ENCODE measurements at places on chromosomes 5 and 9.

DNA sequence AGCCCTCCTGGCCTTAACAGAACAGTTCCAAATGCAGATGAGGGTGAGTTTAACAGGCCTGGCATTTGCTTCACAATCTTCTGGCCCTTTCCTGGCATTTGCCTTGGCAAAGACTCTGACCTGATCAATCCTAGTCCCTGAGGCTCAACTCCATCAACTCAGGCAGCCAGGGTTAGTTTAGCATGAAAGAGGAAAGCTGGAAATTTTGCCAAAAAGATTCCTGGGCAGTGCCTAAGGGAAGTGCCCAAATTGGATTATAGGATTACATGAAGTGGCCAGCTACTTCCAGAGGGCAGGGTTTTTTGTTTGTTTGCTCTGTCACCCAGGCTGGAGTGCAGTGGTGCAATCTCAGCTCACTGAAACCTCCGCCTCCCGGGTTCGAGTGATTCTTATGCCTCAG, 36.8 kb downstream of the PCDHAC2 start:
- DNase-seq = no peak

DNA sequence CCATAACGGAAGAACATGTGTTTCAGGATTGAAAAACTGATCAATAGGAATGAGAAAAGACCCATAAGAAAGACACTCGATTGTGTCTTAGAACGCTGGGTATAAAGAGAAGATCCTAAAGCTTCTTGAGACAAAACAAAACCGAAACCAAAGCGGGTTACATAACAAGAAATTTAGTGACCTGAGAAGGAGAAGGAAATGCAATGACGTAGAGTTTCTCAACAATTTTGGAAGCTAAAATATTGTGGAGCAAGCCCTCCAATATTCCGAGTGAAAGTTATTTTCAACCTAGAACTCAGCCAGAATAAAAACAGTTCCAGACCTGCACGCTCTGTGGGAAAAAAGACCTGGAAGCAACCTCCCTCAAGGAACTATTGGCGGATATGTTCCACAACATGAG, 81.9 kb upstream of the FREM1 start:
- DNase-seq = no peak

DNA sequence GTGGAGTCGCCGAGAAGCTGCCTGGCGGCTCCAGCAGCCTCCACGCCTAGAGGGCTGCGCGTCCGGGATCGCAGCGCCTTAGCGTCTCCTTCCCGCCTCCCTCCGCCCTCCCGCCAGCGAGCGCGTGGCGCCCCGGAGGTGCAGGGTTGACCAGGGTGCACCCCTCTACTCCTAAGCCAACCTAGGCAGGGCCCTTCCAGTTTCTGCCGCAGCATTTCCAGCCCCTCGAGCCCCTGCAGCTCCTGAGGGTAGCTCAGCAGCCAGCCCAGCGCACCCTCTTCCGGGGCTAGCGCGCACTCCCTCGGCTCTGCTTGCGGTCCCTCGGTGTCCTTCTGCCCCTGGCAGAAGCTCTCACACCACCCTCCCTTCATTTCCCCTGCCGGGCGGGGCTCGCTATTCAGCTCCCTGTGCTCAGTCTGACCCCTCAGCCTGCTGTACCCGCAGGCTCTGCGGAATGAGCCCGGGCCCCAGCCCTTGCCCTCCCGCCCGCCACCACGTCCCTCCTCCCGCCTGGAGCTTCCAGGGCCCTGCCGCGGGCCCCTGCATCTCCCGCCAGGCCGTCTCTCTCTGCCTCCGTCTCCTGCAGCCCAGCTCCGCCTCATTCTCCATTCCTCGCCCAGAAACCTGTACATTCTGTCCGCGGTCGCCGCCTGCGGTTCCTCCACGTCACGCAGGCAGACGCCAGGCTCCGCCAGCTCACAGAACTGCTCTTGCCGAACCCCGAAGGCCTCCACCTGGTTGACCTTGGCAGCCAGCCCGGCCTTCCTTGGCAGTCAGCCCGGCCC, 61.8 kb downstream of the SPATA31C2 start:
- DNase-seq = no peak

DNA sequence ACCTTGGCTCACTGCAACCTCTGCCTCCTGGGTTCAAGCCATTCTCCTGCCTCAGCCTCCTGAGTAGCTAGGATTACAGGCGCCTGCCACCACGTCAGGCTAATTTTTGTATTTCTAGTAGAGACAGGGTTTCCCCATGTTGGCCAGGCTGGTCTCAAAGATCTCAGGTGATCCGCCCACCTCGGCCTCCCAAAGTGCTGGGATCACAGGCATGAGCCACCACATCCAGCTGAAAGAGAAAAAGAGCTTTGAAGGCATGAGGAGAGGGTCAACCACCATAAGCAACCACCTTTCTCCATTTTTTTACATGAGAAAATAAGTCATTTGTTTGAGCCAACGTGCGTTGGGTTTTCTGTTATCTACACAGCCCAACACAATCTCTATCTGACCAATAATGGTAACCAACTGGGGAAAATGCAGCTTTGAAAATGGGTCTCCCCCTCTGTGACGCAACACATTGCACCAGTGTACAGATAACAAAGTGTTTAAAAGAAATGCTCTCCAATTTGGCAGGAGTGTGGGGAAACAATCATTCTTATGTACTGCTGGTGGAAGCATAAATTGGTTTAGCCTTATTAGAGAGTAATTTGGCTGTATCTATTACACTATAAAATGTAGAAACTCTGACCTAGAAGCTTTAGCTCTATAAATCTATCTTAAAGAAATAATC, 45.8 kb upstream of the ZBTB43 start:
- DNase-seq = no peak

DNA sequence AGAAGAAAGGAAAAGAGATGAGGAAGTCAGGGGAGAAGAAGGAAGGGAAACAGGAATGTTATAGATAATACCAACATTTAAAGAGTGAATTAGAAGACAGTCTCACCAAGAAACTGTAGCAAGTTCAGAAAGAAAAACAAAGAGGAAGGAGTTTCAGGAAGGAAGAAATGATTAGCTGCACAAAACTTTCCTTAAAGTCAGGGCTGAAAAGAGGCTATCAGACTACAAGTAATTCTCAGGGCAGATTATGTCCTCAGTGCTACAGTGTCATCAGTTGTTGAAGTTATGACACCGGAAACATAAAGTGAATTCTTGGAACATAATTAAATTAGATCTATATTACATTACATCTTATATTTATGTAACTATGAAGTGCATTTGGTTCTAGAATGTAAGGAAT, 226.9 kb downstream of the ARRDC3 start:
- no peak for DNase-seq

- no peak for DNase-seq
These were observed 4.2 kb downstream of the DHX29 start for GRCh38 chr5:55303238-55303690.

- DNase-seq = no peak
These were observed 9.7 kb downstream of the LRRC14B start for GRCh38 chr5:200985-201384.

- no peak for DNase-seq
These were observed 530 bp downstream of the RAPGEF1 start for GRCh38 chr9:131739133-131739958.

DNA sequence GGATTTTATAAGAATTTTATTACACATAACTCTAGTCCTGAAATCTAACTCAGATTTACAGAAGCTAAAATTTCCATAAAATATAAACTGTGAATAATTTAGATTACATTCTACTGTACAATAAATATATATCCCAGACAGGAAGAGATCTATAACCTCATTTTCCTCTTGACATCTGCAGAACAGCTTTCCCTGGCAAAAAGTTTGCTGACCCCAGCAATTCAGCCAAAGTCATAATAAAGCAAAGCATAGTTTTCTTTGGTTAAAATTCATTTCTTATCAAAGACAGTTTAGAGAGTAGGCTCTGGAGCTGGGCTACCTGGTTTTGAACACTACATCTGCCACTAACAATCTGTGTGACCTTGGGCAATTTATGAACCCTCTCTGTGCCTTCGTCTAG, 372.5 kb downstream of the CAAP1 start:
- DNase-seq = no peak

- DNase-seq = no peak
These were observed 8.2 kb upstream of the CCL21 start for GRCh38 chr9:34717996-34718614.

DNA sequence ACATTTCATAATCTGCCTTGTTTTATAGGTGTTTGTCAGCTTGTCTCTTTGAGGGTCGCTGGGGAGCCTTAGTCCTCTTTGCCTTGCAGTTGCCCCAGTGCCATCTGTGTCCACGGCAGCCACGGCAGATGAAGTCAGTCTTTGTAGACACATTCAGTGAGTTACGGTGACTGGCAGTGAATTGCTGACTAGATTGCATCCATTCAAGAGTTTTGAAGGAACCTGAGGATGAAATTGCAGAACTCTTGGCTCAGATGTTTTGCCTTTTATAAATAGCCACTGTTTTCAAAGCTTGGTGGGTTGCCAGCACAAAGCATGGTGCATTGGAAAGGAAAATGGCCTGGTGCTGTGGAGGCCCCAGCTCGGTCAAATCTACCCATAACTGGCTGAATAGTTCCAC, 125.6 kb downstream of the TRIO start:
- no peak for DNase-seq

- DNase-seq = no peak
These were observed 173.8 kb downstream of the SSBP2 start for GRCh38 chr5:81577091-81577490.

DNA sequence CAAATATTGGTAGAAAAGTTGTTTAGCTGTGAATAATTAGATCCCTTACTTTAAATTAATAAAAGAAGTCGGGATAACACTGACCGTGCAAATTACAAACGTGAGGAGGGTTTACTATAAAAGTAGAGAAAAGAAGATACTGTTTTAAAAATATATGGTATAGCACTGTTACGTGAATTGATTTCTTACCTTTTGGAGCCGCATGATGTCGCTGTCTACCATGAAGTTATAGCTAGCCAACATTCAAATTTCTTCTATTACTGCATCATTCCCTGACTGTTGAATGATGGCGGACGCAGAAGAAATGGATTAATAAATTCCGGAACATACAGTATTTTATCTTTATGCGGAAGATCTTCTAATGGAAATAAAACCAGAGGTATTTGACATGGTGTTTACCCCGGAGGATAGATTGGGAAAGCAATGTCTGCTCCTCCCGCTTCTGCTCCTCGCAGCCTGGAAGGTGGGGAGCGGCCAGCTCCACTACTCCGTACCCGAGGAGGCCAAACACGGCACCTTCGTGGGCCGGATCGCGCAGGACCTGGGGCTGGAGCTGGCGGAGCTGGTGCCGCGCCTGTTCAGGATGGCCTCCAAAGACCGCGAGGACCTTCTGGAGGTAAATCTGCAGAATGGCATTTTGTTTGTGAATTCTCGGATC, at the start of gene PCDHA6:
Gene PCDHA6, plus strand, starts transcription at position 257 of the 658 bp plus-strand sequence. Its CDS starts 132 bp downstream, at position 389.
- no peak for DNase-seq

DNA sequence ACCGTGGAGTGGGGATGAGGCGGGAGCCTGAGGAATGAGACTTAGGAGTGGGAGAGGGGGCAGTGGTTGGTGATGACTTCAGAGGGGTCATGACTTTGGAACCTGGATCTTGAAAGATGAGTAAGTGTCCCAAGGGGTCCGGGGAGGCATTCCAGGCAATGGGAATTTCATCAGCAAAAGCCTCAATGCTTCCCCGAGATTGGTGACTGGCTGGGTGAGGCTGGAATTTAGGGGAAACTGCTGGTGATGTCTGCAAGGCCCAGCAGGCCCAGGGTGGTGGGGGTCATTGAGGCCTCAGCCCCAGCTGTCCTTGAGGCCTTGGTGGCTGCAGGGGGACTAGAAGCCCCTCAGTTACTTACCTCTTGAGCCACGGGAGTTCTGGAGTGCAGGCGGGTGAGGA, 7.5 kb downstream of the NDST1 start:
- DNase-seq = no peak

DNA sequence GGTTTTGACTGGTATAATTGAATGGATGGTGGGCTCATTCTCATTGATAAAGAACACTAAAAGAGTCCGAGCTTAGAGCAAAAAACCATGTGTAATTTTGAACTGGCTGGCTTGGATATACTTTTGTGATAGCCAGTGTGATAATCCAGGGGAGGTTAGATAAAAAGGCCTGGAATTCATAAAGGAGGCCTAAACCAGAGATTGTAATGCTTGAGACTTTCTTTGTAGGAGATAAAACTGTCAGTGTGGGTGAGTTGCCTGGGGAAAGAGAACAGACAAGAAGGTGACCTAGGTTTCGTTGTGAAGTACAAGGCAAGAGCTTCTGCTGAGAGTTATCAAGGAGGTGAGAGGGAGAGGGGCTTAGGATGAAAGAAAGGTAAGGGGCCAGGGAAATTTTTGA, 17.0 kb upstream of the NMUR2 start:
- no peak for DNase-seq

- DNase-seq = no peak
These were observed 188.9 kb downstream of the SPOCK1 start for GRCh38 chr5:137310051-137310730.

DNA sequence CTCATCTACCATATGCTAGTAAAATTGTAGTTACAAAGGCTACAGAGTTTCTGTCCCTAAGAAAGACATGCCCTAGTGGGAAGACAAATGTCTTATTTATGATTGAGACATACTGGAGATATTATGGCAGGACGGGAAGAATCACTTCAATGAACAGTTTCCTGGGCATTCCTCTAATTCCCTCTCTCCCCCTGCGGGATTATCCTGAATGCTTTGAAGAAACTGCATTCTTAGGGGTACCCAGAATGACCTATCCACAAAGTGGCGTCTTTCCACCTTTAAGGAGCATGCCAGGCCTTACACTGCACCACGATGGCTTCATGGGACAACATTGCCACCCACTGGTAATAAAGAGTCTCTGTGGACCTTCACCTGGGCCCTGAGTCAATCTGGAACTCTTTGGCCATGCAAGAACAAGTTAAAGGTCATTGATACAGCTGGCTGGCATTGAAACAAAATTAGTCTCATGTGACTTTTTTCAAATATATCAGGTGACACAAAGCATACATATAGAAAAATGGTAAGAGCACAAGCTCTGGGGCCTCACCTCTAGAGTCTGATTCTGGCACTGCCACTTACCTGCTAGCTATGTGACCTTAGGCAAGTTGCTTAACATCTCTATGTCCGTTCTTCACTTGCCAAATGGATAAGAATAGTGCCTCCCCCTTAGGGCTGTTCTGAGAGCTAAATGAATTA, 32.0 kb downstream of the ANKRD55 start:
- peak; percentile 30 for DNase-seq

DNA sequence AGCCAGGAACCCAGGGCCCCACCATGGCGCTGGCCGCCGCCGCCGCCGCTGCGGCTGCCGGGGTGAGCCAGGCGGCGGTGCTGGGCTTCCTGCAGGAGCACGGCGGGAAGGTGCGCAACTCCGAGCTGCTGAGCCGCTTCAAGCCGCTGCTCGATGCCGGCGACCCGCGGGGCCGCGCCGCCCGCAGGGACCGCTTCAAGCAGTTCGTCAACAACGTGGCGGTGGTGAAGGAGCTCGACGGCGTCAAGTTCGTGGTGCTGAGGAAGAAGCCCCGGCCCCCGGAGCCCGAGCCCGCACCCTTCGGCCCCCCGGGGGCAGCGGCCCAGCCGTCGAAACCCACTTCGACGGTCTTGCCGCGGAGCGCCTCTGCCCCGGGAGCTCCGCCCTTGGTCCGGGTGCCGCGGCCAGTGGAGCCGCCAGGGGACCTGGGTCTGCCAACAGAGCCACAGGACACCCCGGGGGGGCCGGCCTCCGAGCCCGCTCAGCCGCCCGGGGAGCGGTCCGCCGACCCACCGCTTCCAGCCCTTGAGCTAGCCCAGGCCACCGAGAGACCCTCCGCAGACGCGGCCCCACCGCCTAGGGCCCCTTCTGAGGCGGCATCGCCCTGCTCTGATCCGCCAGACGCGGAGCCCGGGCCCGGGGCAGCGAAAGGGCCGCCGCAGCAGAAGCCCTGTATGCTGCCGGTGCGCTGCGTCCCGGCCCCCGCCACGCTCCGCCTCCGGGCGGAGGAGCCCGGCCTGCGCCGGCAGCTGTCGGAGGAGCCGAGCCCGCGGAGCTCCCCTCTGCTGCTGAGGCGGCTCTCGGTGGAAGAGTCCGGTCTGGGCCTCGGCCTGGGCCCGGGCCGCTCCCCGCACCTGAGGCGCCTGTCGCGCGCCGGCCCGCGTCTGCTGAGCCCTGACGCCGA, 749 bp downstream of the SOWAHA start:
- no peak for DNase-seq

All from activated CD4-positive, alpha-beta T cell treated with anti-CD3 and anti-CD28 coated beads for 24 hours (primary cell).